ENCODE measurements at places on chromosomes 3 and 15.

DNA sequence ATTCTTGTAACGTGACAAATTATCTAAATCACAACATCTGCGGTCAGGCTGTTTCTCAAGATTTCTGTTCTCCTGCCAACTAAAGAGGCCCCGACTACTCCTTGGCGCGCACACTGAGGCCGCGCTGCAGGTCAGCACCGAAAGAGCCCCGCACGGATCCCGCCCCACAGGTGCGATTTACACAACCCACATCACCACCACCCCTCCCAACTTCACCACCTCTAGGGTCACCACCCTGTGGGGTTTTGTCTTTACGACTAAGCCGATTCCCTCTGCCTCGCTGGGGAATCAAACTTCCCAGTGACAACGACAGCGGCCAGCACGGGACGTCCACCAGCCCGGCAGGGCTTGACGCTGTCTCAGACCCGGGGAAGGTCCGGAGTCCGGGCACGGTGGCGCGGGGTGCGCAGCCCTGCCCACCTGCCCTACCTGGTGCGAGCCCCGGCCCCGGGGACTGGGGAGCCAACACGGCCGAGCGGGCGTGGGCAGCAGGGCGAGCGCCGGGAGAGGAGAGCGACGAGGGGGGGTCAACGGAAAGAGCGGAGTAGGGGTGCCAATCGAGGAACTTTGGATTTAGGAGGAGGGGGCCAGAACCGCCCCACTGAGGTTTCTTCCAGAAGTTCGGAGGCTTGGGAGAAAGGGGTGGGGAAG lies 764 bp downstream of the UACA start:
- no peak for DNase-seq

- no peak for DNase-seq
These were observed 33.5 kb downstream of the CLDN18 start for GRCh38 chr3:138043266-138044029.

- no peak for DNase-seq
These were observed 38.5 kb downstream of the STARD5 start for GRCh38 chr15:81285461-81285860.

DNA sequence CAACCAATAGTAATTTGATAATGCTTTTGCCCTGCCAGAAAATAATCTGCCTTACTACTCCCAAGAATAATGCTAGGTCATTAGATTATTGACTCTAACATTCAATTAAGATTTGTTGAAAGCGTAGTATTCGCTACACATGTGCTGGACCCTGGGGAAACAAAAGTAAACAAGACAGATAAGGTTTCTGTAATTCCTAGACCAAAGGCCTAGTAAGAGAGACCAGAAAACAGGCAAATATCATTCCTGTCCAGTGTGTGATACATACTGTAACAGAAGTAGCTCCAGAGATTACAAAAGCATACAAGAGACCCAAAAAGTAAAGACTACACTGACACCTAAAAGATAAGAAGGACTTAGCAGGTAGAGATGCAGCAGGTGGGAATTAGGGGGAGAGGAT lies 60.8 kb downstream of the PLOD2 start:
- no peak for DNase-seq

DNA sequence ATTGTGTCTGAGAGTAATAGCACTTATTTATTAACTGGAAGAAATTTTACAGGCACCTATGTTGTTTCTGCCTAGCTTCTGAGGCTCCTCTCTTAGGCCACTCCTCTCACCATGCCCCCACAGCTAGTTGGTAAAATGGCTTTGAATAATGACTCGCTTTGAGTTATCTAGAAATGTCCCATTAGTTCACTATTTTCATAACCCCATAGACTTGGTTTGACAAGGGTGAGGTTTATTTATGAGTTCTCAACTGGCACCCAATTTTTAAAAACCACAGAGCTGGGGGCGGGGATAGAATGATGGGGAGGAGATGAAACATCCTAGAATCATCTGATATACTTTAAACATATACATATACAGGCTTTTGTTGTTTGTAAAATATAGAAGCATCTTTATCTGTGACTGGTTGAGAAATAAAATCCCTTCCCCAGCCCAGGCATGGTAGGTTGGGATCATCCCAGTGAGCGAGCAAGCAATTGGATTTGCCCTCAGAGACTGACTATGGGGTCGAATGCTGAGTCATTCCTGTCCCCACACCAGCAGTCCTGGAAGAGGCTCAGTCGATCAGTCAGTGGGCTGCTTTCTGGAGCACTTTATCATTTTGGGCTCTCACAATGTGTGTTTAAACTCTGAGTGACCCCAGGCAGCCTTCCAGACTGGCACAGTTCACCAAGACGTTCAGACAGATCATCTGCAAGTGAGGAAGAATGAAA lies 60.2 kb upstream of the TSEN2 start:
- no peak for DNase-seq

GRCh38 chr15:49637857-49638256 lies 17.0 kb downstream of the DTWD1 start:
- no peak for DNase-seq

GRCh38 chr3:187741403-187742350 lies 3.6 kb downstream of the BCL6 start:
- DNase-seq: peak; percentile 59

DNA sequence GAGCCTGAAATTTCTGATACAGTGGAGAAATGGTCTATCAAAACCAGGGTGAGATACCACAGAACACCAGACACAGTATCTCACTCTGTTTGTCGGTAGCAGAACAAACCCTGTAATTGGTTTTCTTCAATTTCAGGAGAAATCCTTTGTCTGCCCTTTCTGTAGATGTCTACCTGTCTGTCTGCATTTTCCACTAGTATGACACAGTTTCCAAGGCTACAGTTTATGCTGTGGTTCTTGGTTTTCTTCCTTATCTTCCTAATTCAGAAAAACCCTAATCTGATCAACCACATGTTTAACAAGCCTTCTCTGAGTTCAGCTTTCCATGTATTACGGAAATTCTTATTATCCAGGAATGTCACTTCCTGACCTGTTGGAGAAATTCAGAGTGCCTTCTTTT lies 70.8 kb downstream of the SCN11A start:
- DNase-seq: no peak

GRCh38 chr3:141303481-141304223 lies 64.7 kb upstream of the ZBTB38 start:
- DNase-seq: no peak

GRCh38 chr3:15269091-15269989 lies 63.0 kb downstream of the SH3BP5 start:
- DNase-seq: peak; percentile 85

DNA sequence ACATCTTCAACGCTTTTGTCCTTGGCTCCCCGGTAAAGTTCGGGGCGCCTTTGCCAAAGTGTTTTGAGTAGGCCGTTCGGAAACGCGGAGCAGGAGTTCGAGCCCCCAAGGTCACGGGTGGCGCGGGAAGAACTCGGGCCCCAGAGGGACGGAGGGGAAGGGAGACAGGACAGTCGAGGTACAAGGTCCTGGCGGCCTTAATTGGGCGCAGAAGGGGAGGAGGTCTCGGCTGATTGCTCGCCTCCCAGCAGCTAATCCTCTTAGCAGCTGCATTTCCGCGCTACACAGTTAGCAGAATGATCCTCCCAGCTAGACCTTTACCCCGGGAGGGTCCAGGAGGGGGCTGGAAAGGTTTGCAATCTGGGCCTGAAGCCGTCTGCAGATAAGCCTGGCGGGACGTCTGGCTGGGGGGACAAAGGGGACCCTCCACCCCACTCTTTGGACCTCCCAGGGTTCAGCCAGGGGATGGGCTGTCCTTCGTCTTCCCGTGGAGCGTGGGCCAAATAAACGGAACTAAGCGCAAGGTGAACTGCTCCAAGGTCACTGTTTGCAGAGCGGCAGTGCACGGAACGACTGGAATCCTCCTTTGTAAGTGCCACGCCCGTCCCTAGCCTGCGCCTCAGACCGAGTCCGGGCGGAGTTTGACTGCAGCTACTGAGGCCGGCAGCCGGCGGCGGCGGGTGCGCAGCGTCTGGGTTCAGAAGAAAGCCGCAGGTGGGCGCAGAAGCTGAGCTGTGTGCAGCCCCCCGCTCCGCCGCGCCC lies 7.2 kb downstream of the EOMES start:
- DNase-seq: no peak

DNA sequence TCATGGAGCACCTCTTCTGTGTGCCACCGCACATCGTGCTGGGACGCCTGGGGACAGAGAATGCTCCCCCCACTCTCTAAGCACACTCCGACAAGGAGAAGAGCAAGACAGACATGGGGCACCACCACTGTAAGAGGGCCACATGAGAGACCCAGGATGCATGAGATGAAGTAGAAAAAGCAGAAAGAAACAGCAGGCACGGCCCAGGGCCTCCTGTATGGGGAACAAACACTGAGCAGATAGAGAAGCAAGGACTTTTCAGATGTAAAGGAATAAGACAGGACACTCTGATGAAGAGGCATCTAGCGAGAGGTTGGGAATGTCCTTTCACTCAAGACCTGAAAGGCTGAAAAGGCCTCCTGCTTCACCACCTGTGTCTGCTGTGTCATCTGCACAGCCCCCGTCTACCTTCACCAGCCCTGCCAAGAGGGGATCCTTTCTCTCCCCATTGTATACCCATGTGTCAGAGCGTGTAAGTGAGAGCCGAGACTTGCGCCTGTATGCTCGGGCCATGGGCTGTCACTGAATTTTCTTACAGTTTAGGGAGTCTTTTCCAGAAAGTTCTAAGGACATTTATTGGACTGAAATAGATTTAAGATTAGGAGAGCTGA lies 125.6 kb downstream of the LRRK1 start:
- DNase-seq: no peak

DNA sequence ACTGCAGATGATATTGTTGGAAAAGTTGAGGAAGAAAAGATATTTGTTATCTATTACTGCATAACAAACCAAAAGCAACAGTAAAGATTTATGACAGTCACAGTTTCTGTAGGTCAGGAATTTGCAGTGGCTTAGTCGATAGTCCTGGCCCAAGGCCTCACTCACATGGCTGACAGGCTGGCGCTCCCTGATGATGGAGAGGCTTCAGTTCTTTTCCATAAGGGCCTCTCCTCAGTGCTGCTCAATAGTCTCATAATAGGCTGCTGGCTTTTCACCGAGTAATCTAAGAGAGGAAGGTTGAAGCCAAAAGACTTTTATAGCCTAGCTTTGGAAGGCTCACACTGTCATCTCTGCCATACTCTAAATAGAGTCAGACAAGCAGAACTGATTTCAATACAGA lies 17.7 kb downstream of the IREB2 start:
- DNase-seq: no peak

- DNase-seq: no peak
These were observed 33.2 kb downstream of the ITGB5 start for GRCh38 chr3:124854009-124854408.

- no peak for DNase-seq
These were observed 888 bp downstream of the PPP2R3A start for GRCh38 chr3:135966271-135966961.

GRCh38 chr3:188294823-188295487 lies 141.0 kb downstream of the LPP start:
- no peak for DNase-seq

DNA sequence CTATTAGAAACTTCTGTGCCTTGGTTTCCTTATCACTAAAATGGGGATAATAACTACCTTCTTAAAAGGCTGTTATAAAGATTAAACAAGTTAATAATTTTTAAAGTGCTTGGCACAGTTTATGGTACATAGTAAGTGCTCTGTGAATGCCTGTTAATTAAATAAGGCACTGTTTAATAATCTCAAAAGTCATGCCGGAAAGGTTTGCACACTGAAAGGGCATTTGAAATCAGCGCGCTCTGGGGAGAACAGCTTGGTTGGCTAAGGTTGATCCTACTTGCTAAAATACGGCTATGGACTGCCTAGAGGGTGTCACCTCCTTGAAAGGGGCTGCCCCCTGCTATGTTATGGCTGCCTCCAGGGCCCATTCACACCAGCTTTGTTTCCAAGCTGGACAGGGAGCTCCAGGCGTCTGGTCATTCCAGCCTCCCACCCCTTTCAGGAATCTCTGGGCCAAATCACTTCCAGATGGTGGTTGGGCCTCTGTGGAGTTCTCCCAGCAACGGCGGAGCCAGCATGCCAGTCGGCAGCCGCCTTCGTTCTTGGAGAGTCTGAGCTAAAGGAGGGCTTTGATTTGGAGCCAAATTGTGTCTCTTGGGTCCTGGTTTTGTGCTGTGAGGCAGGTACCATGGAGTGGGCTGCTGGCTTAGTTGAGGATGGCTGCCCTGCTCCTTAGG lies 5.9 kb downstream of the FLNB start:
- DNase-seq: no peak

DNA sequence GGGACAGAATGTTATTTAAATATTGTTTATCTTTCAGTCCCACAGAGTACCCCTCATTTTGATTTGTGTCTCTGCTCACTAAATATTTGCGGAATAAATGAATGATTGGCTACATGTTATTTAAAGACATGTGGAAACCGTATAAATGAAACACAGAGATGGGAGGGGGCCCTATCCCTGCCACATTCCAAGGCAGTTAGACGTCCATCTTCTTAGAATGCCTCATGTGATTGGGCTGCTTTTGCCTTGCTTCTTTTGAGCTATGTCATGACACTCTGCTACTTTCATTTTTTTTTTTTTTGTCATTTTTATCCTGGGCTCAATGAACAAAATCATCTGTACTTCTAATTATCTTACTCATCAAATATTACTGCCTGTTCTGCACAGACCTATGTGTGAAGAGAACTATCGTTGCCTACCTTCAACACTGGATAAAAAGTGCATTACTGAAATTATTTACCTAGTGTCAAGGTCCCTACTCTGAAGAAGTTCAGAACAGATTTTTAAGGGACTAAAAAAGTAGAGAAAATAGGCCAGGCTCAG lies 83.9 kb upstream of the FAM98B start:
- DNase-seq: no peak

DNA sequence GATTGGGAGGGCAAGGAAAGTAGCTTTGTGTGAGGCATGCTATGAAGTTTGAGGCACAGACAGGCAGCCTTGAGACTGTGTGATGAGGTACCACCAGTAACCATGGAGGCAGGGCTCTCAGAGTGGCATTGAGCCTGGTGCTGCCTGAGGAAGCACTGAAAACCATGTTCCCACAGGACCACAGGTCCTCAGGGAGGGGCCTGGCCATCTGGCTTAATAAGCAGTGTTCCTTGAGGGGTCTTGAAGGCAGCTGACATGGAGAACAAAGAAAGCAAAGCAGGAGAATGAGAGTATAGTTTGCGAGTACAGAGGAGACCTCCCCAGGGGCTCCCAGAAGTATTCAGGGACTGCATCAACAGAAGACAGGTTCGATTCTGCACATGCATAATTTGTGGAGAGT lies 346.6 kb downstream of the EPHB1 start:
- no peak for DNase-seq

- DNase-seq: peak; percentile 50
These were observed 4.7 kb upstream of the GOLGA8B start for GRCh38 chr15:34588046-34588674.

GRCh38 chr3:50644561-50644960 lies 27.6 kb downstream of the MAPKAPK3 start:
- no peak for DNase-seq

All from activated CD4-positive, alpha-beta T cell treated with anti-CD3 and anti-CD28 coated beads for 1 hour (primary cell).